ENCODE measurements at places on chromosomes 2 and 18.
A peak's percentile ranks its signal among the peaks of the same experiment; 100 is the strongest.

DNA sequence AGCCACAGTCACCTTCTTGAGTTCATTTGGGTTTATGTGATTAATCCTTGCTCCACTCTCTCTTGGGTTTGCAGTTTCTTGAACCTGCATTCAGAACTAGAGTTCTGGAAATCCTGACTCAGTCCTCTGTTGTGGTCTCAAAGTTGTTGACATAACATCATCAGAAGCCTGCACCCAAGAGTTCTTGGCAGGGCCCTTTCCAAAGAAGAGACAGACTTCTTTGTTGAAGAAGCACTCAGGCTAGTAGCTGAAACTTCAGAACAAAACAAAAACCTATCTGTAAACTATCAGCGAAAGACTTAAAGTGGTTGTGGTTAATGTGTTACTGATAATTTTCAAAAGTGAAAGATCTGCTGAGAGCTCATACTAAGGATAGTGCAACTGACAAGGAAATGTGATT lies 120.8 kb downstream of the FAM168B start:
- H3K36me3 ChIP-seq, result no peaks in the 10 kb centered on the region
- H3K27ac ChIP-seq, result no peak overlapping the region
- H3K27me3 ChIP-seq, result no peaks in the 10 kb centered on the region
- no peak overlapping the region for H3K4me3 ChIP-seq

- H3K4me1 ChIP-seq, result no peaks in the 10 kb centered on the region
- H3K4me3 ChIP-seq, result no peak overlapping the region
- no peaks in the 10 kb centered on the region for H3K36me3 ChIP-seq
- no peaks in the 10 kb centered on the region for H3K27me3 ChIP-seq
These were observed 10.9 kb upstream of the NT5C1B start for GRCh38 chr2:18600255-18600613.

GRCh38 chr2:12433626-12433990 lies 283.1 kb upstream of the TRIB2 start:
- H3K27ac ChIP-seq, result no peak overlapping the region
- H3K4me1 ChIP-seq, result no peaks in the 10 kb centered on the region

DNA sequence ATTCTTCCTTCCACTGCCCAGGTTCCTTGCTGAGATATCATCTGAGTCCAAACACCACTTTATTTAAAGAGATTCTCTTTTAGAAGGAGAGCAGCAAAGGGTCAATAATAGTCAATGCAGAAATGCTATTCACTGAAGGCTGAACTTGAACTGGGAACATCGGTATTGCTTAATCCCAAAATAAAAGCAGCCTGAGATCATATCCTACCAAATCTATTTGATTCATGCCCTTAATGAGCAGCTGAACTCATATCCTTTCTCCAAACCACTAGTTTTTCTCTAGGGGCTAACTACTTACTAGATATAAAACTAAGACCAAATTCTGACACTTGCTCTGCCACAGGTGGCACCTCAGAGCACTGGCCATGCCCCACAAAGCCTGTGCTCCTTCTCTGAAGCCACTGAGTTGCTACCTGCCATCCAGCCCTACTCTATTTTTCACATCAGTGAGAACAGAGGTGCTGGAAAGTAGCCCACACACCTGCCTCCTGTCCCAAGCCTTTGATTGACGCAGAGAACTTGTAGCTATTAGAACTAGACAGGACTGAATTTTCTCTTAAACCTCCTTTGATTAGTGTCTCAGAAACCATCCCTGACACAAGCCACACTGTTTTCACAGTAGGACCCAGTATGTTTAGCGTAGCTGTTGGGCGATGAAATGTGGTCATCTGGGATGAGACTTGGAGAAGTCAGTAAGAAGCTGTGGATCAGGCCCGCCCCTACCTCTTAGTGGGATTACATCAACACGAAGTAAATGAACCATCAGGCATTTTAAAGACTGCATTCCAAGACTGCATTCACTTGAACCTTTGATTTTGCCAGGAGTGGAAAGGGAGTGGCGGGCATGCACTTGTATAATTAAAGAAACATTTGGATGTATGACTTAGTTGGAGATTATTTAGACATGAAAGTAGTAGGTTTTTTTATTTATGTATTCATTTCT lies 124.3 kb downstream of the RBMS1 start:
- H3K36me3 ChIP-seq, result no peaks in the 10 kb centered on the region
- no peaks in the 10 kb centered on the region for H3K4me1 ChIP-seq
- no peaks in the 10 kb centered on the region for H3K27me3 ChIP-seq
- no peak overlapping the region for H3K4me3 ChIP-seq
- H3K27ac ChIP-seq, result peak overlapping the region; percentile 50

DNA sequence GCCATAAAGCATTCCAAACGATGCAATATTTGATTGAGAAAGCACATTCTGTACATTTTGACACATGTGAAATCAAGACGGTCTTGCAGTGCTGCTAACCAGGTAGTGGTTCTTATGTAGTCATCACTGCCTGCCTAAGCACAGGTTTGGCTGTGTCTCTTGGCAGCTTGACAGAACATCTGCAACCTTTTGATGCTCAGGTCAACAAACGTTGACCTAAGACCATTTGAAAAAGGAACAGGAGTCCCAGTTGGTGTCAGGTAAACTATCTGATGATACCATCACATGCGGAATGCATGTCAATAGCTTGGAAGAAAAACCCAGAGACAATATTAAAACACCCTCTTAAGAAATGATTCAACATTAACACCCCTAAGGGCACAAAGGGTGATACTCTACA lies 80.7 kb downstream of the L3MBTL4 start:
- no peaks in the 10 kb centered on the region for H3K4me1 ChIP-seq
- no peak overlapping the region for H3K27ac ChIP-seq
- H3K4me3 ChIP-seq, result no peak overlapping the region

DNA sequence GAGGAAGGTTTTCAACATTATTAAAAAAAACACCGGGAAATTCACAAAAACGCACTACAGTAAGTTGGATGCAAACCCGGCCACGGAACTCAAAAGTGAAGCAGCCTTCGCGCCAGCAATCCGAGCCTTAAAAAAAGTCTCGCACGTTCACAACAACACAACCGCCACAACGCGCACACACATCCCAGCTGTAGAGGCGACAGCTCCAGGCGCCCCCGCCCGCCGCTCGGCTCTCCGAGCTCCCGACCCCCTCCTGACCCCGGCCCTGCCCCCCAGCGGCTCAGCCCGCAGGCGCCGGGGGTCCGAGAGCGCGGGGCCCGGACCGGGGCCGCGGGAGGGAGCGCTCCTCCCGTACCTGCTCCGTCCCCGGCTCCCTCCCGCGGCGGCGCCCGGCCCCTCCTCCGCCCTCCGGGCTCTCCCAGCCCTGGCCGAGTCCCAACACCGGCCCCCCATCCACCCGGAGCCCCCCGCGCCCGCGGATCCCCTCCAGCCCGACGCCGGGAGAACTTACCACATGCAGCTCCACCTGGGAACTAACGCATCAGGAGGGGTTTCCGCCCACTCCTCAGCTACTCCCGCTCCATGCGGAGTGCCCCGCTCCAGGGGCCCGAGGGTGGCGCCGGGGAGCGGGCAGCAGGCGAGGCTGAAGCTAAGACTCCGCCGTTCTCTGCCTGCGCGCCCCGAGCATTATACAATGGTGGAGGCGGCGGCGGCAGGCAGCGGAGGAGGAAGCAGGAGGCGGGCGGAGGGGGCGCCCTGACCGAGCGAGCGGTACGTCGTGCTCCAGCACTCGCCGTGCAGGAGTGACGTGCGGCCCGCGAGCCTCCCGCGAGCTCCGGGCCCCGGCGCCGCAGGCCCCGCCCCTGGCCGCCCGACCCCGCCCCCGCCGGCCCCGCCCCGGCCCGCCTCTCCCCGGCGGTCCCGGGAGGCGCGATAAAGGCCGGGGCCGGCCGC lies at the start of gene SERTAD2:
TSS of gene SERTAD2 (minus strand) at position 805 of the 954 bp plus-strand sequence. CDS start 17,042 bp downstream, outside the sequence.
- DNase-seq, result peak; percentile 87
- no peaks in the 10 kb centered on the region for H3K4me1 ChIP-seq
- H3K27me3 ChIP-seq, result no peaks in the 10 kb centered on the region
- no peaks in the 10 kb centered on the region for H3K36me3 ChIP-seq

- DNase-seq, result peak; percentile 91
- H3K4me3 ChIP-seq, result peak overlapping the region; percentile 41
- peak overlapping the region; percentile 90 for H3K27ac ChIP-seq
- H3K4me1 ChIP-seq, result peaks cover 9% of the 10 kb centered on the region
- no peaks in the 10 kb centered on the region for H3K27me3 ChIP-seq
These were observed 18.0 kb downstream of the SPEG start for GRCh38 chr2:219452361-219453317.

GRCh38 chr2:165594231-165594934 lies 124.9 kb downstream of the CSRNP3 start:
- H3K36me3 ChIP-seq, result no peaks in the 10 kb centered on the region
- DNase-seq, result no peak
- H3K4me1 ChIP-seq, result no peaks in the 10 kb centered on the region
- no peaks in the 10 kb centered on the region for H3K27me3 ChIP-seq
- no peak overlapping the region for H3K4me3 ChIP-seq

DNA sequence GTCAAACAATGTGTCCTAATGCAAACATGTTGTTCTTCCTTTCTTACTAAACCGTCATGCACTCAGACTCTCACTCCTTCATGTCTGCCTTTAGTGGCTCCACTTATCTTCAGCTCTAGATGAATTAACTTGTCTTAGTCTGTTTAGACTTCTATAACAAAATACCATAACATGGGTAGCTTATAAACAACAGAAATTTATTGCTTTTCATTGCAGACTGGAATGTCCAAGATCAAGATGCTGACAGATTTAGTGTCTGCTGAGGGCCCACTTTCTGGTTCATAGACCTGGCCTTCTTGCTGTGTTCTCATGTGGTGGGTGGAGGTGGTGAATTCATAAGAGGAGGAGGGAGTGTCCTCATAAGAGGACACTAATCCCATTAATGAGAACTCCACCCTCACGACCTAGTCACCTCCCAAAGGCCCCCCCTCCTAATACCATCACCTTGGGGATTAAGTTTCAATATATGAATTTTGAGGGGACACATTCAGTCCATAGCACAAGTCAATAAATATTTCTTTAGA lies 32.3 kb downstream of the RALBP1 start:
- H3K36me3 ChIP-seq, result no peaks in the 10 kb centered on the region
- no peak overlapping the region for H3K27ac ChIP-seq
- no peak overlapping the region for H3K4me3 ChIP-seq
- DNase-seq, result no peak
- H3K4me1 ChIP-seq, result no peaks in the 10 kb centered on the region
- H3K27me3 ChIP-seq, result no peaks in the 10 kb centered on the region

GRCh38 chr2:44951714-44952113 lies 10.2 kb downstream of the SIX3 start:
- H3K27me3 ChIP-seq, result peaks cover 2% of the 10 kb centered on the region
- no peak overlapping the region for H3K27ac ChIP-seq
- peaks cover 7% of the 10 kb centered on the region for H3K4me1 ChIP-seq
- no peak for DNase-seq
- peak overlapping the region; percentile 39 for H3K4me3 ChIP-seq
- no peaks in the 10 kb centered on the region for H3K36me3 ChIP-seq

- no peaks in the 10 kb centered on the region for H3K4me1 ChIP-seq
- H3K27me3 ChIP-seq, result no peaks in the 10 kb centered on the region
- no peaks in the 10 kb centered on the region for H3K36me3 ChIP-seq
These were observed 529 bp upstream of the AMER3 start for GRCh38 chr2:130754811-130755210.

DNA sequence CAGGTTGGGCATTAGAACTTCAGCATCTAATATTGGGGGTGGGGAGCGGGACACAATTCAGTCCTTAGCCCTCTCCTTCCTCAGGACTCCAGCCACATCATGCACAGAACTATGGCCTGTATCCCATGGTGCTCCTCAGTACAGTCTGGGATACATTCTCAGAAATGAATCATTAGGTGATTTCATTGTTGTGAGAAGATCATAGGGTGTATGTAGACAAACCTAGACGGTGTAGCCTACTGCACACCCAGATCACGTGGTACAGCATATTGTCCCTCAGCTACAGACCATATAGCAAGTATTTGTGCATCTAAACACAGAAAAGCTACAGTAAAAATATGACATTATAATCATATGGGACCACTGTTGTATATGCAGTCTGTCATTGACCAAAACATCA lies 23.2 kb upstream of the IMP4 start:
- H3K36me3 ChIP-seq, result no peaks in the 10 kb centered on the region
- H3K27ac ChIP-seq, result no peak overlapping the region
- no peaks in the 10 kb centered on the region for H3K27me3 ChIP-seq
- DNase-seq, result no peak
- no peaks in the 10 kb centered on the region for H3K4me1 ChIP-seq

DNA sequence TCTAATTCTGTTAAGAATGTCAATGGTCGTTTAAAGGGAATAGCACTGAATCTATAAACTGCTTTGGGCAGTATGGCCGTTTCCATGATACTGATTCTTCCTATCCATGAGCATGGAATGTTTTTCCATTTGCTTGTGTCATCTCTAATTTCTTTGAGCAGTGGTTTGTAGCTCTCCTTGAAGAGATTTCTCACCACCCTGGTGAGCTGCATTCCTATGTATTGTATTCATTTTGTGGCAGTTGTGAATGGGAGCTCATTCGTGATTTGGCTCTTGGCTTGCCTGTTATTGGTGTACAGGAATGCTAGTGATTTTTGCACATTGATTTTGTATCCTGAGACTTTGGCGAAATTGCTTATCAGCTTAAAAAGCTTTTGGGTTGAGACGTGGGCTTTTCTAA lies 38.3 kb upstream of the WDR75 start:
- H3K27me3 ChIP-seq, result no peaks in the 10 kb centered on the region
- no peak for DNase-seq
- no peak overlapping the region for H3K4me3 ChIP-seq
- no peaks in the 10 kb centered on the region for H3K4me1 ChIP-seq

- H3K4me1 ChIP-seq, result no peaks in the 10 kb centered on the region
- H3K27me3 ChIP-seq, result no peaks in the 10 kb centered on the region
- H3K27ac ChIP-seq, result no peak overlapping the region
- DNase-seq, result no peak
These were observed 15.6 kb upstream of the OTOF start for GRCh38 chr2:26493566-26493965.

DNA sequence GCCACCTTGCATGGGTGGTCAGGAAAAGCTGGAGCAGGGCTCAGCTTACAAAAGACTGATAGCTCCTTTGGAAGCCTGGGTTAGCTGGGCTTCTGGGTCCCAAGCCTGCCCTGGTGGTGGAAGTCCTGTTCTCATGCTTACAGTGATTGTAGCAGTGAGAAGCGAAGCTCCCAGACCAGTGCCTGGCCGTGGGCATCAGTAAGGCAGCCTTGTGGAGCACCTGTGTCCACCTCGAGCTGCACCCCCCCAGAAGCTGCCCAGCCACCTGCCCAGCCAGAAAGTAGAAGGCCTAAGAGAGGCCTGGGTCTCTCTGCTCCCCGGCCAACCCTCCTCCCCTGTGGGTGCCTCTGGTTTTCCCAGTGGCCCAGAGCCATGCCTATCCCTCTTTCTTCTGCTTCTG lies 10.5 kb downstream of the GLI2 start:
- H3K4me1 ChIP-seq, result no peaks in the 10 kb centered on the region
- DNase-seq, result no peak
- H3K36me3 ChIP-seq, result no peaks in the 10 kb centered on the region

GRCh38 chr2:95269036-95269680 lies 5.1 kb upstream of the PROM2 start:
- H3K36me3 ChIP-seq, result no peaks in the 10 kb centered on the region
- DNase-seq, result peak; percentile 5
- H3K27me3 ChIP-seq, result no peaks in the 10 kb centered on the region
- no peak overlapping the region for H3K27ac ChIP-seq
- no peak overlapping the region for H3K4me3 ChIP-seq

GRCh38 chr18:657311-658000 lies at the start of gene TYMS:
Gene TYMS, plus strand, starts transcription at chr18:657653. Its CDS starts 90 bp downstream, at chr18:657743.
- H3K36me3 ChIP-seq, result no peaks in the 10 kb centered on the region
- peak within 1 kb of the TSS; percentile 50 for H3K4me3 ChIP-seq
- H3K4me1 ChIP-seq, result no peaks in the 10 kb centered on the region
- no peak within 1 kb of the TSS for H3K27ac ChIP-seq
- DNase-seq, result no peak

All from breast epithelium (tissue), 4 donors.